ENCODE measurements at places on chromosomes 6 and 20.

- no peak for DNase-seq
Measured at GRCh38 chr20:5825130-5825719, 75.0 kb downstream of the SHLD1 start.

DNA sequence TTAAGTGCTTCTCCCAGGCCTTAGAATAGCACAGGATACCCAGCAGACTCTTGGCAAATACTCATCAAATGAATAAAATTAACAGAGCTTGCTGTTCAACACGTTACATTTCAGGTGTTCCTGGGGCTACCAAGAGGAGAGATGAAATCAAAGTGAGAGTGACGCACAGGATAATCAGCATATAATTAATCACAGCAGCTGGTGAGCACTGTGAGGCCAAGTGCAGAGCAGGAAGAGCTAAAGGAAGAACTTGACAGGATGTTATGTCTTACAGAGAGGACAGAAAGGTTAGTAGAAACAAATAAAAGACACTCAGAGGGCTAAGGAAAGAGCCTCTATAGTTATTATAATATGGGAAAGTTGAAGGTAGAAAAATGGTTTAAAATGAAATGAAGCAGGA is 8.8 kb downstream of the PPIL1 start:
- no peak for DNase-seq

DNA sequence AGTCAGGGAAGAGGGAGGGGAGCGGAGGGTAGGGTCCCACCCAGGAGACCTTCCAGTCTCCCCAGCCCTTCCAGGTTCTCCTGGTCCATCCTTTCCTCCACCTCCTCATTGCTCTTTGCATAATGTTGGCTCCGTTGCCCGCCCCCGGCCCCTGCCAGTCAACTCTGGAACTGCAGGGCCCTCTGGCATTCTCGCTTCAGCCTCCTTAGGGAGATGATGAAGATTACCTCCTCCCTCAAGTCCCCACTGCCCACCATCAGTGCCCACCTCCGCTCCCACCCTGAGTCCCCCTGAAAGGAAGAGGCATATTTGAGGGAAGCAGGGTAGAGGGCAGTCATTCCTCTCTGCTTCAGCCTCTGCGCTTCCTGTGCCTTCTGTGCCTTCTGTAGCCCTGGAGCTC is 8.5 kb downstream of the TMEM63B start:
- DNase-seq = no peak

DNA sequence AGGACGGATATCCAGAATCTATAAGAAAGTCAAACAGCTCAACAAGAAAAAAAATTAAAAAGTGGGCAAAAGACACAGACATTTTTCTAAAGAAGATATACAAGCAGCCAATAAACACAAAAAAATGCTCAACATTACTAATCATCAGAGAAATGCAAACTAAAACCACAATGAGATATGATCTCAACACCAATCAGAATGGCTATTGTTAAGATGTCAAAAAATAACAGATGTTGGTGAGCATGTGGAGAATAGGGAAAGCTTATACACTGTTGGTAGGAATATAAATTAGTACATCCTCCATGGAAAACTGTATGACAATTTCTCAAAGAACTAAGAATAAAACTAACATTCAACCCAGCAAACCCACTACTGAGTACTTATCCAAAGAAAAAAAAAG is 23.3 kb upstream of the OSTM1 start:
- DNase-seq = no peak

DNA sequence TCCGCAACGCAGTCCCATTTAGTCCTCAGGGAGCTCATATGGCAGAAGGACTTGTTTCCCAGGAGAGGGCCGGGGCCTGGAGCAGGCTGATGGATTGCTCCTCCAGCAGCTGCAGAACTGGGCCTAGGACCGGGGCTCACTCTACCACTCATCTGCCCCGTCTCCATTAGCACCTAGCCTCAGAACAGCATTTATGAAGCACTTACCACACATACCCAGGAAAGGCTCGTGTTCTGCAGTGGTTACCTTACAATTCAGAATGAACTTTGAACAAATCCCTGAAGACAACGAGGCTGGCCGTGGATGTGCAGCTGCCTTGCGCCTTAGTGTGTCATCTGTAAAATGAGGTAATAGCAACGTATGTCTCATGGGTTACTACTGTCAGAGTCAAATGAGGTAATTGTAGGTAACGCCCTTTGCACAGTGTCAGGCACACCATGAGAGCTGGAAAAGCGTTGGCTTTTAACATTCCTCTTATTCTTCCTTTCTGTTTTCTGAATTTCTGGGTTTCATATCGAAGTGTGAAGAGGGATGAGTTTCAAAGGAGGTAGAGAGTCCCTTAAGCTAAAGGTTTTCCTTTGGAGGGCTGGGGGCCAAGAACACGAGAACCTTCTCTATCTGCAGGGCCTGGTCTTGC is 46.3 kb upstream of the CD93 start:
- DNase-seq = peak; percentile 94

- DNase-seq = no peak
Measured at GRCh38 chr6:142413111-142413510, 111.3 kb downstream of the ADGRG6 start.

- no peak for DNase-seq
Measured at GRCh38 chr6:5125152-5126006, 40.2 kb downstream of the PPP1R3G start.

DNA sequence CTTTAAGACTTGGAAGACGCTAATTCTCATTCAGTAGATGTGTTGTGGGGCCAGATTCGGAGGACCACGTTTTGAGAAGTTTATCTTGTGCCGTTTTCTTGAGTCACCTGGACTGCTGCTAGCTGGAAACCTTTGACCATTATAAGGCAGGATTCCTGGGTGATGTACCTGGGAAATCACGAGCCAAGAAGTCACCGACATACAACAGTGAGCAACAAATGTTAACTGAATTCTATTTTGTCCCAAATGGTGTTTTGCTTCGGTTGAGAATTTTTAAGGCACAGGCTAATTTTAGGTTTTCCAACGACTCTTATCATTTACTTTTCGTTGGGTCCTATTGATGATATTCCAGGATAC is 93.4 kb upstream of the BTN3A2 start:
- DNase-seq = no peak

DNA sequence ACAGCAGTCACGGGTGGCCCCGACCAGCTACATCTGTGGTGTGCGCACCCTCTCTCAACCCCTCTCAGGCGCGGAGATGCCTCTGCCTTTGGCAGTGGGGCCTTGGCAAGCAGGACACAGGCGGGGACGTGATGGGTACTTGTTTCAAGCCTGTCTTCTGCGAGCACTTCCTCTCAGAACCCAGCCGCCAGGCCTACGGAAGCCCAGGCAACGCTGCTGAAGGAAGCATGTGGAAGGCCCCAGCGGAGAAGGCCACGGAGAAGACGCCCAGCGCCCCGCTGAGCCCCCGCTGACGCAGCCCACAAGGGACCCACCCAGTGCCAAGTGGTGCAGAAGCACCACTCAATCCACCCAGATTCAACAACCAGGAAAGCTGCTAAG is 13.0 kb downstream of the SERPINB6 start:
- DNase-seq = no peak

- DNase-seq = no peak
Measured at GRCh38 chr6:111589366-111589765, 16.3 kb downstream of the TRAF3IP2 start.

DNA sequence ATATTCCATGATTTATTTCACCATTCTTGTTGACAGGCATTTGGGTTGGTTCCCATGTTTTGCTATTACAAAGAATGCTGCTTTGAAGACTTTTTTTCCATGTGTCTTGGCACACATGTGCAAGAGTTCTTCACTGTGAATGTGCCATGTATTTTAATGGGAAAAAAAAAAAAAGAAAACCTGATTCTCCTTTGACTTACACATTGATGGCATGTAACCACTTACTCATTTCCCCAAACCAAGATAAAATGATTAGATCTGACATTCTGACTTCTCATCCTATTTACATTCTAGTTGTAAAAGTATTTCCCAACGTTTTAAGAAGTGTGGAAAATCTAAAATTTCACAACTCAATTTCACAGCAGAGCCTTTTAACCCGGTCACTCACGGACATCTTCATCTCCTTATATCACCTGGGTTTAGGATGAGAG is 4.4 kb downstream of the CAP2 start:
- no peak for DNase-seq

- DNase-seq = no peak
Measured at GRCh38 chr6:87945181-87945580, 102.5 kb upstream of the SPACA1 start.

DNA sequence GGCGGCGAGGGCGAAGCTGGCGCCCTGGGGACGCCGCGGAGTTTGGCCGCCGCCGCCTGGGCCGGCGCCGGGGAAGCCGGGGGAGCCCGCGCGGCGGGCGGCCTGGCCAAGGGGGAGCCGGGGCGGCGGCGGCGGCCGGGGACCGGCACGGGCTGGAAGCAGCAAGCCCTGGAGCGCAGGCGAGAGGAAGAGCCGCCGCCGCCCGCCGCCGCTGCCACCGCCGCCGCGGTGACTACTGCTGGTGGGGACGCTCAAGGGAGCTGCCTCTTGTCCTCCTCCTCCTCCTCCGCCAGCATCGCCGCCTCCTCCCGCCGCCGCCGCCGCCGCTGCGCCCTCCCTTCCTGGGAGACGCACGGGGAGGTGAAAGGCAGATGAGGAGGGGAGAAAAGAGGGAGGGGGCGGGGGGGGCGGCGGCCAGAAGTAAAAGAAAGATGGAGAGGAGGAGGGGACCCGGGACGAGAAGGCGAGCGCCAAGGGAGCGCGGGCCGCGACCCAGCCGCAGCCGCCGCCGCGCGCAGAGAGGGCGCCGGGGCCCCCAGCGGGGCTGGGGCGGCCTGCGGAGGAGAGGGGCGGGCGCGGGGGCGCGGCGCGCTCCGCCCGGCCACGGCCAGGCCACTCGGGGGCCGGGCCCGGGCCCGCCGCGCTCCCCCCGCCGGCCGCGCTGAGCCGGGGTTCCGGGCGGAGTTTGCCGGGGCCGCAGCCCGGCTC is 846 bp downstream of the PDE10A start:
- DNase-seq = no peak

DNA sequence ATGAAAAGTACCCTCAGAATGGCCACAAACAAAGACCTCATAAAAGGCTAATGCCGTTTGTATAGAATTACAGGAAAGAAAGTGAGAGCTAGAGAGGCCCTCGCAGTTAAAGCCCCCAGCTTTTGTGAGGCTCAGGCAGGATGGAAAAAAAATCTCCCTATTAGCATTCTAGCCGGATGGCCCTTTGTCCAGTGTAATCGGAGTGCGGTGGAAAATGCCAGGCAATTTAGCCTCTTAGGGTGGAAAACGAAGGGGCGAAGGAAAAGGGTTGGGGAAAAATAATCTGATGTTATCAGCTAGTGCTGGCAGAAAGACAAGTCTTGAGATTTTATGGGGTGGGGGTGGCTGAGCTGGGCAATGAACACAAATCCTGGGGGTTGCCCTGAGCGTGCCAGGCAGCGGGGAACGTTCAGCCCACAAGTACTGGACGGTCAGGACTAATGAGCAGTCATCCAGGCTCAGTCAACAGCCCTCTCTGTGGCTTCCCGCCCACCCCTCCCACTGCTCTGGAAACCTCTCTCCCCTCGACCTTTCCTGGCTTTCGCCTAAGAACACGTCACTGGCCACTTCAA is 92.4 kb downstream of the PSMG4 start:
- DNase-seq = no peak

- DNase-seq = no peak
Measured at GRCh38 chr20:50969912-50970311, 11.3 kb downstream of the MOCS3 start.

DNA sequence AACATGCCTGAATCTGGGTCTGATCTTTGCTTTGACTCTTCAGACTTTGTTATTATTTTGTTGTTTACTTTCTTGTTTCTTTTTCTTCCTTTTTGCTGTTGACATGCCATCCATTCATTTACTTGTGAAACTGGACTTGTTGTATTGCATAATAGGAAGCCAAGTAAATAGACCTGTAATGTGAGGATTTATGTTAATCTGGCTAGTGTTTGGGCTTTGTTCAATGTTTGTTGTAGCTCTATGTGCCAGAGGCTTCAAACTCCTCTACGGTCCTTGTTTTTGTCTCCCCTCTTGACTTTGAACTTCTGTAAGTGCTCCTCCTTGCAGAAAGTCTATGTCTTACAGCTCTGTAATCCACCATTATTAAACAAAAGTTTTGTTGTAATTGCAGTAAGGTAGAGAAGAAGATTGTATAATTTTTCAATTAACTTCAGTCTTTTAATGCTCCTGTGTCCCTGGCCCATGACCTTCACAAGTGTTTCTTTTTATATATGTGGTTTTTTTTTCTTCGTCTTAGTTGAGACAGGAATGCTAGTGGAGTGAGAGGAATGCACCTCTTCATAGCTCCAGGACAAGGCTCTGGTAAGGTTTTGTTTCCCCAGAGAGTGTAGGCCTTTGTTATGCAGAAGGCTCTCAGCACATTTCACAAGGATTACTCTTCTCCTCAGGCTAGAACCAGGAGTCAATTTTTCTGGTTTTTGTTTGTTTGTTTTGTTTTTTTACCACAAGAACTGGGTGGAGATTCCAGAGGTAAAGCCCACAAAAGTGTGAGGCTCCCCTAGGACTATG is 1061.8 kb upstream of the CITED2 start:
- DNase-seq = no peak

GRCh38 chr6:10429638-10430427 is 15.0 kb upstream of the TFAP2A start:
- DNase-seq = peak; percentile 24

- DNase-seq = no peak
Measured at GRCh38 chr6:150683320-150683719, 83.6 kb downstream of the PLEKHG1 start.

GRCh38 chr6:43983632-43984031 is 143.6 kb downstream of the MRPL14 start:
- no peak for DNase-seq

DNA sequence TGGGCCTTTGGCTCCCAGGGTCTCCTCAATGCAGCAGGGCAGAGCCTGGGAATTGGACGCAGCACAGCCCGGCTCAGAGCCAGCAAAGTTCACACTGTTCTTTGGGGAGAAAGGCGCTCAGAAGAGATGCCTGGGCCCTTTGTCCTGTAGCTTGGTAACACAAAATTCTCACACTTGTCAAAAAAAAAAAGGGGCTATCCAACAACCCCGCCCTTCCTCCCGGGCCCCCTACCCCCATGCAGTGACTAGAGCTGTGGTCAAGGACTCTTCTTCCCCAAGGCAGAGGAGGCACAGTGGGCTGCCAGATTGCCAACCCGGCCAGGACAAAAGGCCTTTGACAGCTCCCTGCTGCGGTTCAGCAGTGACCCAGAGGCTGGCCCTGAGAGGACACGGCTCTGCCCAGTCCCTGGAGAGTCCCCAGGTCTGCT is 2.0 kb downstream of the NKAIN4 start:
- no peak for DNase-seq

GRCh38 chr6:6331946-6332601 is 11.6 kb upstream of the F13A1 start:
- no peak for DNase-seq

GRCh38 chr6:139249395-139249794 is 42.4 kb downstream of the TXLNB start:
- peak; percentile 4 for DNase-seq

DNA sequence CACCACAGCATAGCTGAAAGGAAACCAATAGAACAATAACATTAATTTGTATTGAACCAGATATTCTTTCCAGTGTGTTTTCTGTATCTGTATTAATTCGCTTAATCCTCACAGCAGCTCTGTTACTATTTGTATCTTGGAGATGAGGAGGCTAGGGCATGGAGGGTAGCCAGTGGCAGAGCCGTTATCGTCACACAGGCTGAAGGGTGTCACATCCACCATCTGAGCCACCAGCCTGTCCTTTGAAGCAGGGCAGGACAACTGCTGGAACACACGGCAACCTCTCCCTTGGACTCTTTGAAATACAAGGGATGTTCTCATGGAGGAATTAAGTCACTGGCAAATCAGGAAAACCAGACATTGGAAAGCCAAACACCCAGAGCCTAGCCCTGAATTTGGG is 628.0 kb upstream of the CDH4 start:
- no peak for DNase-seq
